Prostate gland (tissue), 2 donors: ENCODE measurements at places on chromosomes 3 and 15. TPM values are rescaled to one million over a fixed set of nuclear protein-coding genes. Genes with fewer than 3 reads are reported as not detected.

GRCh38 chr3:87792534-87793336 is 266.1 kb downstream of the CGGBP1 start:
- H3K4me1 ChIP-seq = no peaks in the 10 kb centered on the region
- no peak within 1 kb of the TSS for H3K27ac ChIP-seq
- no peaks in the 10 kb centered on the region for H3K36me3 ChIP-seq
- peak within 1 kb of the TSS; percentile 17 for H3K4me3 ChIP-seq

GRCh38 chr15:80760960-80761359 is 18.2 kb upstream of the CEMIP start:
- H3K27me3 ChIP-seq = no peaks in the 10 kb centered on the region
- no peak overlapping the region for H3K27ac ChIP-seq
- no peaks in the 10 kb centered on the region for H3K36me3 ChIP-seq

DNA sequence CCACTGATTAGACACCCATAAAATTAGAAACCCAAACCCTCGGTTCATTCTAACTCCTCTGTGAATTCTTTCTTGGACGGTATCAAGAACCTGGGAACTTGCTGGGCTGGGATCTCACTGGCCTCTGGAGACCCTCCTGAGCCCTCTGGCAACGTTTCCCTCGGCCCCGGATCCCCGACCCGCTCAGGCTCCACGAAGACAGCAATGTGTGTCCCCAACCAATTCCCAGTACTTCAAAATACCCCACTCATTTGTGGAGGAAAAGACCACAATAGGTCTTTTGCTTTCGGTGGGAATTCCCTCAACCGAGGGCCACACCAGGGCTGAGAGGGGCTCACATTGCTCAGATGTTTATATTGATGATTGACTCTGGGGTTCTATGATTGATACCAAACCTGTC is 117.9 kb upstream of the PRR20G start:
- H3K36me3 ChIP-seq = no peaks in the 10 kb centered on the region
- no peaks in the 10 kb centered on the region for H3K27me3 ChIP-seq
- H3K4me1 ChIP-seq = no peaks in the 10 kb centered on the region
- no peak for DNase-seq
- H3K27ac ChIP-seq = no peak overlapping the region

GRCh38 chr15:61682891-61683735 is 377.1 kb downstream of the VPS13C start:
- no peaks in the 10 kb centered on the region for H3K27me3 ChIP-seq
- no peak overlapping the region for H3K27ac ChIP-seq

GRCh38 chr15:100152463-100152862 is 189.3 kb downstream of the ADAMTS17 start:
- H3K4me1 ChIP-seq = no peaks in the 10 kb centered on the region
- H3K27me3 ChIP-seq = no peaks in the 10 kb centered on the region
- H3K4me3 ChIP-seq = no peak overlapping the region
- DNase-seq = peak; percentile 33
- H3K27ac ChIP-seq = no peak overlapping the region

SCG5 gene
- total RNA-seq = 0.96 TPM

GRCh38 chr3:64382153-64382552 is 156.9 kb upstream of the PRICKLE2 start:
- H3K27ac ChIP-seq = no peak overlapping the region
- no peaks in the 10 kb centered on the region for H3K27me3 ChIP-seq
- no peaks in the 10 kb centered on the region for H3K36me3 ChIP-seq
- H3K4me3 ChIP-seq = no peak overlapping the region

CYP11A1 gene
- total RNA-seq = 0.87 TPM

DNA sequence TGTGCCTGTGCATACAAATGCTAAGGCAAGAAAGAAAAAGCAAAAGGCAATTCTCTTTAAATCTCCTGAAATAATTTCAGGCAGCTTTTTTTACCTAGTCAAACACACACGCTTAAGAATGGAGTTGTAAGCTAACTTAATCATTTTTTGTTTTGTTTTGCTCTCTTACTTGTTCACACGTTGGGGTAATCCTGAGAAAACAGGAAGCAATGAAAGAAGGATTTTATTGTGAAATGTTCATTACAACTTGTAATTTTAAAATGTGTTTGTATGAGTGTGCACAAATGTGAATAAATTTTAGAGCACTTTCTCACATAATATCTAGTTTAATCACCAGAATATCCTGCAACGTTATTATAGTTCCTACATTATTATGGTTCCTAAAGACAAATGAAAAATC is 263.8 kb downstream of the LPP start:
- H3K36me3 ChIP-seq = no peaks in the 10 kb centered on the region
- H3K27ac ChIP-seq = no peak overlapping the region
- DNase-seq = no peak
- H3K4me3 ChIP-seq = no peak overlapping the region
- H3K27me3 ChIP-seq = no peaks in the 10 kb centered on the region

EPHA3 gene
- total RNA-seq = 9.4 TPM

DNA sequence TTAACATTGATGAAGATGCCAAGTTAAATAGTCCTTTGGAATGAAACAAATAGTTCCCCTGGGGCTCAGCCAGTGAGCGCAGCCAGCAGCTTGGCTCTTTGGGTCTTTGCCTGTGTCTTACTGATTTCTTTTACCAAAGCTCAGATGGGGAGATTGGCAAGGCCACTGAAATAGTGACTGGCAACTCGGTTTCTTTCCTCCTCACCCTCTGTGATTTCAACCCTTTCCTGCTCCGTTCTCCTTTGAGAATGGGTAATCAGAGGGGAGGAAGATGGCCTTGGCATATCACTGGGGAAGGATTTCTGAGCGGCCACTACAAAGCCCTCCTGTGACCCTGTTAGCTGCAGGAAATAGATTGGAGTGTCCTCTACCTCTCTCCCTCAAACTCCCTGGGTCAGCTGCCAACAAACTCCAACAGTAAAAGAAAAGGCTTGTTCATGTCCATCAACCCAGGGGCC is 337.1 kb upstream of the LRRFIP2 start:
- H3K4me3 ChIP-seq = no peak overlapping the region
- H3K36me3 ChIP-seq = no peaks in the 10 kb centered on the region
- peak; percentile 69 for DNase-seq
- H3K27ac ChIP-seq = peak overlapping the region; percentile 64
- no peaks in the 10 kb centered on the region for H3K27me3 ChIP-seq

DNA sequence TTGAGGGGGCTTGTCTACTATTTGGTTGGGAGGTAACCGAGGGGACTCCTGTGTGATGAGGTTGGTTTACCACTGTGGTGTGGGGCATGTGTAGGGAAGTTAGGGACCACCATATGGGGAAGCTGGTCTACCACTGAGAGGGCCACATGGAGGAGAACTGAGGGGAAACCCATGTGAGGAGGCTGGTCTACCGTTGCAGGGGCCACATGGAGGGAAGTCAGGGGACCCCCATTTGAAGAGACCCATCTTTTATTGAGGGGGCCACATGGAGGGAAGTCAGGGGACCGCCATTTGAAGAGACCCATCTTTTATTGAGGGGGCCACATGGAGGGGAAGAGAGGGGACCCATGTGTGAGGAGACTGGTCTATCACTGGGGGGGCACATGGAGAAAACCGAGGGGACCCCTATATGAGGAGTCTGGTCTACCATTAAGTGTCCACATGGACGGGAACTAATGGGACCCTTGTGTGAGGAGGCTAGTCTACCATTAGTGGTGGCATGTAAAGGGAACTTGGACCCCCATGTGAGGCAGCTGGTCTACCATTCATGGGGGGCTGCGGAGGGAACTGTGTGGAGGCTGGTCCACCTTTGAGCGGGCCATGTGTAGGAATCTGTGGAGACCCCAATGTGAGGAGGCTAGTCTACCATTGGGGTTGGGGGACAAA is 165.5 kb downstream of the FBLN2 start:
- H3K4me1 ChIP-seq = no peaks in the 10 kb centered on the region
- no peaks in the 10 kb centered on the region for H3K36me3 ChIP-seq
- H3K27me3 ChIP-seq = no peaks in the 10 kb centered on the region
- no peak overlapping the region for H3K4me3 ChIP-seq
- H3K27ac ChIP-seq = no peak overlapping the region
- DNase-seq = peak; percentile 1

CCR4 gene
- total RNA-seq = 0.14 TPM

DNA sequence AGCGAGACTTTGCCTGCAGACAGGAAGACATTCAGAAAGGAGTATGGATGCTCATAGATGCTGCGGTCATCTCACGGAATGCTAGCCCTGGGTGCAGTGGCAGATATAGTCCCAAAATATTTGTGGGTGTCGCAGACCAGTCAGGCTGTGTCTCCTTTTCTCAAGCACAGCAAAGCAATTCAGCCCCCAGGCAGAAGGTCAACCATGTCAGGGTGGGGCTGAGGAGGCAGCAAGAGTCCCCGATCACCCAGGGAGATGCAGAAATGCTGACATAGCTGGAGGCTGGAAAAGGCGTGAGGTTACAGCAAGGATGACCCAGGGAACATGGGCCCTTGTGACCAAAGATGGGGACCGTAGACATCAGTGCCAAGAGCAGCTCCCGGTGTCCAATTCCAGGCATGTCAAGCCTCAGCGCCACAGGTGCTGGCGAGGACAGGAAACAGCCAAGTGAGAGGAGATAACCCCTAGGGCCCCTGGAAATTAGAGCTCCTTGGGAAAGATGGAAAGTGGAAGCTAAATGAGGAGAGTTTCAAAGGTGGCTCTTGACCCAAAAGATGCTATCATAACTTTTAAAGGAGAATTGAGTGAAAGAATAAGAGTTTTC is 81.2 kb upstream of the ABHD17C start:
- DNase-seq = no peak
- no peak overlapping the region for H3K4me3 ChIP-seq
- H3K36me3 ChIP-seq = no peaks in the 10 kb centered on the region

- no peaks in the 10 kb centered on the region for H3K4me1 ChIP-seq
- no peaks in the 10 kb centered on the region for H3K36me3 ChIP-seq
- H3K27me3 ChIP-seq = no peaks in the 10 kb centered on the region
- H3K4me3 ChIP-seq = no peak overlapping the region
- no peak overlapping the region for H3K27ac ChIP-seq
Measured at GRCh38 chr3:123559040-123559861, 25.6 kb downstream of the HACD2 start.

NLGN1 gene
- total RNA-seq = 11.7 TPM

GRCh38 chr15:38320181-38320580 is 67.5 kb downstream of the SPRED1 start:
- no peak overlapping the region for H3K4me3 ChIP-seq
- no peak for DNase-seq
- no peak overlapping the region for H3K27ac ChIP-seq
- H3K27me3 ChIP-seq = no peaks in the 10 kb centered on the region
- H3K36me3 ChIP-seq = no peaks in the 10 kb centered on the region

- no peaks in the 10 kb centered on the region for H3K36me3 ChIP-seq
- H3K27me3 ChIP-seq = no peaks in the 10 kb centered on the region
- H3K4me1 ChIP-seq = no peaks in the 10 kb centered on the region
- H3K27ac ChIP-seq = no peak overlapping the region
- no peak for DNase-seq
- no peak overlapping the region for H3K4me3 ChIP-seq
Measured at GRCh38 chr3:99825004-99825640, 7.5 kb downstream of the CMSS1 start.

PLXNA1 gene
- total RNA-seq = 17.0 TPM

DNA sequence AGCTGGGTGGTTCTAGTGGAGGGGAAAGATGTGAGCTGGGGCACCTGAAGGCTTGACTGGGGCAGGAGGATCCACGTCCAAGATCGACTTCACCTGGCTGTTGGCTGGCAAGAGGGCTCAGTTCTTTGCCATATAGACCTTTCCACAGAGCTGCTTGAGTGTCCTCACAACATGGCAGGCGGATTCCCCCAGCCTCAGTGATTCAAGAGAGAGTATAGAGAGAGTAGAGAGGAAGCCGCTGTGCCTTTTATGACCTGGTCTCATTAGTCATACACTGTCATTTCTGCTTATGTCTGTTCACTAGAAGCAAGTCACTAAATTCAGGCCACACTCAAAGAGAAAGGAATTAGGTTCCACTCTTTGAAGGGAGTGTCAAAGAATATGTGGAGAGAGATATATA is 101.6 kb downstream of the APBA2 start:
- H3K27ac ChIP-seq = no peak overlapping the region
- no peaks in the 10 kb centered on the region for H3K36me3 ChIP-seq
- no peak for DNase-seq
- H3K27me3 ChIP-seq = no peaks in the 10 kb centered on the region

DNA sequence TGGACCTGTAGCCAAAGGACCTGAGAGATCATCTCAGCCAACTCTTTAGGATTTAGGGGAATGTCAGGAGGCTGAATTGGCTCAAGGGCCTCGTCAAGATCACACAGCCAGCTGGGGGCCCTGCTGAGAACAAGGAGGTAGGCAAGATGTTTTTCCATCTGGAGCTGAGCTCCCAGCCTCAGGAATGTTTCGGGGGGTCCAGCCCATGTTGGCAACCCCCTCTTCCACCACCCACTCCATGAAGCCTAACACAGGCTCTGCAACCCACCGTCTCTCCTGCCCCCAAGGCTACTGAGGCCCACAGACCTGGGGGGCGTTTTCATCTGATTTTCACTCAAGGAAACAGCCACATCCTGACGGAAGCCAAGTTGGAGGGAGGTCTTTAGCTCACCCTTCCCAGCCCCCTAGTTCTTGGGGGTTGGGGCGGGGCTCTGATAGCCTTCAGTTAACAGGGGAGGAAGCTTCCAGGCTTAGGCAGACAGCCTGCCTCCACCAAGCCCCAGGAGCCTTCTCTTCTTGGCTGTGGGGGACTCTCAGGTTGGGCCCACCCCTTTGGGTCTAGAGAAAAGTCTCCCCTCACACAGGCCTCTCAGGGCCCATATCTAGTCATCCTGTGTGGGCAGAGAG is 48.8 kb downstream of the EPHB3 start:
- H3K27ac ChIP-seq = no peak overlapping the region
- no peak for DNase-seq
- H3K27me3 ChIP-seq = peaks cover 2% of the 10 kb centered on the region
- H3K4me1 ChIP-seq = no peaks in the 10 kb centered on the region

DNA sequence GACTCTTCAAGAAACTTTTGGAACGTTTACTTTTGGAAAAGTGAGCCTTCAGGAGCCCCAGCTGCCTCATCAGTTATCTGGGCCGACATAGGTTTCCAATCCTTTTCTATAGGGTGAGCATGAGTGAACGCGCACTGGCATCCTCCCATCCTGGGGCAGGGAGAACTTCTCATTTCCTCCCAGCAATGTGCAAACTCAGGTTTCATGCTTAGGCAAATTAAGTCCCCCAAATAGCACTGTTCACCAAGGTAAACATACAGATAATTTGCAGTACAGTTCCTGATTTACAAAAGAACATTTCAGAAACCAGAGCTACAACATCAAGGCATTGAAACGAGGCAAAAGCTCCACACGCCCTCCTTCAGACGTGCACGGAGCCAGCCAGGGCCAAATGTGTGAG is 333.5 kb upstream of the NR2E3 start:
- H3K4me1 ChIP-seq = no peaks in the 10 kb centered on the region
- H3K27ac ChIP-seq = no peak overlapping the region
- DNase-seq = no peak
- H3K36me3 ChIP-seq = no peaks in the 10 kb centered on the region
